ENCODE measurements at places on chromosomes 7 and 10.

GRCh38 chr7:85705076-85705475, 518.2 kb upstream of the SEMA3D start:
- no peak for DNase-seq

DNA sequence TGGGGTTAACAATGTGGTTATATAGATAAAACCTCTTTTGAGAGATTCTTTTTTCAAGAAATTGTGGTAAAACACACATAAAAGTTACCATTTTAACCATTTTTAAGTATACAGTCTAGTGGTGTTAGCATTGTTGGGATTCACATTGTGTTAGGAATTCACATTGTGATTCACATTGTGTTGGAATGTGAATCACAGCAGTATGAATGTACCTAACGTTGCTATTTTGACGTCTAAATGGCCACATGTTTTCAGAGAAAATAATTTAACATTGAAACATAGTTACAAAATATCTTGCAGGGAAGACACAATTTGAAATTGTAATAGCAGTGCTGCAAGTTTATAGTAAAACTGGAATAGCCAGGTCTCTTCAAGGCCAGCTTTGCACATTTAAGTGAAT, 129.0 kb downstream of the BICC1 start:
- no peak for DNase-seq

- no peak for DNase-seq
These were observed 177.1 kb downstream of the USP6NL start for GRCh38 chr10:11434324-11434723.

DNA sequence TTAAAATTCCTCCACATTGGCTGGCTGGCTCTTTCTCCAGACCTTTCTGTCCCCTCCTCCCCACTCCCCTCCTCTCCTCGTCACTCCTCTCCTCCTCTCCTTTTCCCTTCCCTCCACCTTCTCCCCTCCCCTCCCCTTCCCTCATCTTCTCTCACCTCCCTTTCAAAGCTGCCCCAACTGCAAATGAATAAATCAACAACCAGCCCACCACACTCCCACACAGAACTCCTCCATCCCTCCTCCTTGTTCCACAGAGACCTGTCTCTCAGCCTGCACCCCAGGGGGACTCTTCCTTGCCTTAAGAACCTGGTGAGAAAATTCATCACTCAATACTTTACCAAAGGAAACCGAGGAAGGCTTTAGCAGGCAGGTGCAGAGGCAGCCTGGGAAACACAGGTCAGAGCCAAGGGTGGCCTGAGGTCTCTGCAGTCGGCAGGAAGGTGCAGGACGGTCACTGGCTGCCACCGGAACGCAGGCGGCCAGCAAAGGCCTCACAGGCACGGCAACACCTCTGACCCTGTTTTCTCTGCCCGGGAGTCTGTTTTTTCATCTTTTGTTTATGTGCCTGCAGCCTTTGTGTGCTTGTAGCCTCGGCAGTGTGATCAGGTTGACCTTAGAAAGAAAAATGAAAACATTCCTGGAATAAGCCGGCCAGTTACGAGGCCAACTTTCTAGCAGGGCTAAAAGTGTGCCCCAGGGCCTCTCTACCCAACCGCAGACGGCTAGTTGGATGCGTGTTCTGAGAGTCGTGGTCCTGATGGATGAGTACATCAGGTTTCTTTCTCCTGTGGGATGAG, 207.6 kb upstream of the KLF6 start:
- DNase-seq = no peak

DNA sequence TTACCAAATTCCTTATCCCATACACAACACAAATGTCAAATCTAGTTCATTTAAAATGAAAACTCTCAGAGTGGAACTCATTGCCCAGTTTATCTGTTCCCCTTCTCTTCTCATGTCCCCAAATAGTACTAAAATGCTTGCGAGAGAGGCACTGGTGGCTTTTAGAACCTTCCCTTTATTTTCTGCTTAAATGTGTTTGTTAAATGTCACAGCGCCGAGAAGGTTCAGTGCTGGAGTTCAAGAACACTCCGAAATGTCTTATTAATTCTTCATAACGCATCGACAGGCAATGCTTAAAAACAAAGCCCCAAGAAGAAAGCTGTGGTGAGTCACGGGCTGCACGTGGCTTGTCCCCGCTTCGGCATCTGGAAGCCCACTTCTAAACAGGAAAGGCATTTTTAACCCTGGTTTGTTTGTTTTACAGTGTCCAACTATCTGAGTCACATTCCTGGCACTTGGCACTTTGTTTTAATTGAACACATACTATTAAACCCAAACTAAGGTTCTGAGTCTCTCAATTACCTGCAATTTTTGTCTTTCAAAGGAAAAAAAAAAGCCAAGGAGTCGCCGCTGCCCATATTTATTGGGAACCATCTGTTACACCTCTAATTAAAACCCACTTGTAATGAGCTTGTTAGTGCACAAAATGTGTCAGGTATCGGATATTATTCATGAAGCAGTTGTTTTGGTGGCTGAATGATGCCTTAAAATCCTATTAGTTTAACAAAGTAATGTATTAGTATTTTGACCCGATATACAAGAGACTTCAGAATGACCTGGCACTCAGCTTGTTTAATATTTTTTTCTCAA, 49.9 kb upstream of the MGMT start:
- DNase-seq = no peak

DNA sequence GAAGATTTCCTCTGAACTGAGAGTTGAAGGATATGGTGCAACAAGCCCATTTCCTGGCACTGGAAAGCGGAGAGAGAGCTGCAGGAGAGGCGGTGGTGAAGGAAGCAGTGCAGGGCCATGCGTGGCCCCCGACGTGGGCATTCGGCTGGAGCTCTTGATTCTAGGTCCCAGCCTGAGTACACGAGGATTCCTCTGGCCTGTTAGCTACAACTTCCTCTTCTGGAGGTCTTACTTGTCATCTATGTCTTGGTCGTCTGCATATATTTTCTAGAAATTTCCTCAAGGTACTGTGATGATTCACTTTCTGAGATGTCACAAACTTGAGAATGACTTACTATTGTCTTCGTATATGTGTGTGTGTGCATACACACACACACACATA, 59.2 kb upstream of the JAZF1 start:
- DNase-seq = no peak

GRCh38 chr7:4747746-4748145, 27.7 kb upstream of the AP5Z1 start:
- no peak for DNase-seq

DNA sequence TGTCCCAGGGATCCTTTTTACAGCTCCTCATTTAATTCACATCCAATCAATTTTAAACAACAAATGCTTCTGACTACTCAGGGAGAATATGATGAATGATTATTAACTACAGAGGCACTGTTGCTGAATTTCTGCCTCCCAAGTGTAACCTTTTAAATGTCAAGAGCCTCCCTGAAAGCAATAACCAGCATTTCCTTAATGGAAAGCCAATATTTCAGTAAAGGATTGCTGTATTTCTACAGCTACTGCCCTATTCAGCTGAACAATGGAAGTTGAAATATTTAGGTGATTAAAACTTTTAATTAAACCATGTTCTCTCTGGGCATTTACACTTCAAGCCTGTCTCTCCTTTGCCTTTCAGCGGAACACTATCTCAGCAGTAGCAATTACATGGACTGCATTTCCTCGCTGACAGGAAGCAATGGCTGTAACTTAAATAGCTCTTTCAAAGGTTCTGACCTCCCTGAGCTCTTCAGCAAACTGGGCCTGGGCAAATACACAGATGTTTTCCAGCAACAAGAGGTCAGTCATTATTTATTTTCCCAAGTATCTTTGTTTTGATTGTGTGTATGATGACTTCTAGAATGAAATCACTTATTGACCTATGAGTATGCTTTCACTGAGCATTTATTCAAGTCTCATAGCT, 304.7 kb downstream of the BICC1 start:
- no peak for DNase-seq

- DNase-seq = no peak
These were observed 233.6 kb downstream of the SEMA3D start for GRCh38 chr7:84953234-84953633.

DNA sequence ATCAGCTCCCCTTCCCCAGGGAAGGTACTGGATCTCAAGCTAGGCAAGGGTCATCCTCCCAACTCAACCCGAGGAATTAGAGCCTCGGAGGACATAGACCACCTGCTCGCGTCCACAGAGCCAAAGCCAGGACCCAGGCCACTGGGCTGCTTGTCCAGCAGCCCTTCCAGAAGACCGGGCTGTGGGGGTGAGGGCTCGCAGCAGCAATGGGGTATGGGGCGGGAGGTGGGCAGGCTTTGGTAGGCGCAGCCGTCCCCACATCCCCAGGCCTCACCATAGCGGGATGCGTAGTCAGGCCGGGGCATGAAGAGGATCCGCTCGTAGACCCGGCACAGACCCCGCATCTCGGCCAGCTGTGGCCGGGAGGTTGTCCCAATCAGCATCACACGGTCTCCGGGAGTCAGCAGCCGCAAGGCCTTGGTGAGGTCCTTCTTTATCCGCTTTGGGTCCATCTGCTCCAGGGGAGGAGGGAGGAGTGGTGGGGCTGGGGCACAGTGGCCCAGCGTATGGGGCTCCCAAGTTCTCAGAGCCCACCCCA, 5.0 kb upstream of the ASB10 start:
- no peak for DNase-seq

DNA sequence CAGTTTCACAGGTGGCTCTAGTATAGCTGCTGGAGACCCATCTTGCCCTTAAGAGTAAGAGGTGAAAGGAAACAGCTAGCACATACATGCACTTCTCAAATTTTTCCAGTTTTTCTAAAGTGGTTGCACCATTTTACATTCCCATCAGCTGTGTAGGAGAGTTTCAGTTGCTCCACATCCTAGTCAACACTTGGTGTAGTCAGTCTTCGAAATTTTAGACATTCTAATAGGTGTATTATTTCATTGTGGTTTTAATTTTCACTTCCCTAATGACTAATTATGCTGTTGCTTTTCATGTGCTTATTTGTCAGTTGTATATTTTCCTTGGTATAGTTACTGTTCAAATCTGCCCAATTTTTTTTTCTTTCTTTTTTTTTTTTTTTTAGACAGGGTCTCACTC, 9.5 kb upstream of the HACD1 start:
- DNase-seq = no peak

DNA sequence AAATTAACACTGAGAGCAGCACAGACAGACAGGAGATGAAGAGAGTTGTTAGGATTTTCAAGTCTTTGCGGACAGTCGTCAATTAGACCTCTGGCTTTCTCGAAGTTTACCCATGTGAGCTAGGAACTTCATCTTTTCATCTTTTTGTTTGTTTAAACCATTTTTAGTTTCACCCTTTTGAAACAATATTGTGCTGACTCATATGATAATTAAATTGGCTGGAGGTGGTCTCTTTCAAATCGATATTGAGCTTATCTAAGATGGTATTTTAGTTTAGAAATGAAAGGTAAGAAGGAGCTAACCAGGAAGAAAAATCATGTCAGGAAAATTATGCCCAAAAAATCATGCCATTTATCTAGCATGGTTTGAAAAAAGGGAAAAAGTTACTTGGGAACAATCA, 415.8 kb upstream of the SEMA3A start:
- DNase-seq = no peak

DNA sequence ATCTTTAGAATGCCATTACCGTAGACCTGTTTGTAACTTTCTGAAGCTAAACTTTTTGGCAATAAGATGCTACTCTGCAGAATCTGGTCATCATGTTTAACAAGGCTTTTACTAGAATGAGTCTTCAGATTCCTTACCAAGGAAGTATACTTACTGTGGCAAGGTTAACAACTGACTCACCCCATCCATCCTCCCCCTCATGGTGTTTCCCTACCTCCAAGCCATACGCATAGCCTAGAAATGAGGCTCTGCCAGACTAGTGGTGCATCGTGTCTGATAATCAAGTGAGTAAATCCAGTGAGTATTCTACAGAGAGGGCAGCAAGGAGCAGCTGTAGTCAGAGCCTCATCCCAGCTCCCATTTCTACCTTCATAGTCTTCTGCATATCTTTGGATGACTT, 223.6 kb downstream of the IPMK start:
- no peak for DNase-seq

DNA sequence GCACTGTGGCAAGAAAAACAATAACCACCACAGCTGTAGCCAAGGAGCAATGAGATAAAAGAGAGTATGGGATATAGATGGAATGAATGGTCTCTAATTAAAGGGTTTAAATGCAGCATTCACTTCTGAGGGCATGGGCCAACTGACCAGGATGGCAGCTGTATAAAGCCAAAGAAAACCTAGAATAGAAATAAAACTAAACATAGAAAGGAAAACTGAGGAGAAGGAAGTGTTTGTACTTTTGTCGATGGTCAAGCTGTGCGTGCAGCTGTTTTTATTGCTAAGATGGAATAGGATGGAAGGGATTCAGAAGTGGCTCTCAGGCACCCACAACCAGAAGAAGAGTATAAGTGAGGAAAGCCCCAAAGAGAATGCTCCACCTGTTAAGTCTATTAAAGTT, 37.9 kb downstream of the ZC3HC1 start:
- DNase-seq = no peak

- no peak for DNase-seq
These were observed 25.6 kb downstream of the PUS7 start for GRCh38 chr7:105496521-105496920.

GRCh38 chr7:104242638-104243037, 34.8 kb upstream of the ORC5 start:
- DNase-seq = no peak

DNA sequence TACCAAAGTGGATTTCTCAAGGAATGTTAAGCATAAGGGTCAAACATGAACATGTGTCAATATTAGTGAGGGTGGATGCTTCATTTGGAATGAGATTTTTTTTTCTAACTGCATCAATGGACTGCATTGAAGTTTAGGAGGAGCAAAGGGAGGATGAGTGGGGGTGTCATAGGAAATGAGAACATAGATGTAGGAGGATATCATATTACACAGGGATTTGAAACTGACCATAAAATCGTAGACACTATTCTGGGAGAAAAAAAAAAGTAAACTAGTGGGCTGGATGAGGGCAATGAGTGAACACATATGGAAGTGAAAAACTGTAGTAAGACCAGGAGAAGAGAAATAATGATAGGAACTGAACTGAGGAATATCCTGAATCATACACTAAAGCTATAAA, 109.4 kb downstream of the SEMA3A start:
- DNase-seq = no peak

DNA sequence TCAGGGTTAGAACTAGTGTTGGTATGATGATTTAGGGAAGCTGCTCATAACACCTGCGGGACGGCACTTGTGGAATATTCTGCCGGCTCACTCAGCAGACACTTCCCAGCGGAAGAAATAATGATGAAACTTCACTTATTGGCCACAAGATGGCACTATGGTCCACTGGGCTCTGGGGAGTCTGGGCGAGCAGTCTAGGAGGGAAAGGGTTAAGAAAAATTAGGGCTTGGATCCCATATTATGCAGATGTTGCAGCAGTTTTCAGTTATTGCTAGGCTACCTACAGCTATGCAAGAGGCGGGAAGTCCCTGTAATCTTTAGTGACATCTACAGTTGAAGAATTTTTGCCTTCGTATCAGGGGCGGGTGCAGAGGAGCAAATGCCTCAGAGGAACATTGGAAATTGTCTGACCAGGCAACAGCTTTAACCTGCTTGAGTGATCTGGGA, 238.7 kb upstream of the PRSS58 start:
- no peak for DNase-seq

- DNase-seq = no peak
These were observed 26.7 kb downstream of the MICALL2 start for GRCh38 chr7:1432411-1433082.

GRCh38 chr7:68752485-68753178, 845.6 kb upstream of the AUTS2 start:
- no peak for DNase-seq
